ENCODE measurements at places on chromosomes 2 and 18.
A peak's percentile ranks its signal among the peaks of the same experiment; 100 is the strongest.

DNA sequence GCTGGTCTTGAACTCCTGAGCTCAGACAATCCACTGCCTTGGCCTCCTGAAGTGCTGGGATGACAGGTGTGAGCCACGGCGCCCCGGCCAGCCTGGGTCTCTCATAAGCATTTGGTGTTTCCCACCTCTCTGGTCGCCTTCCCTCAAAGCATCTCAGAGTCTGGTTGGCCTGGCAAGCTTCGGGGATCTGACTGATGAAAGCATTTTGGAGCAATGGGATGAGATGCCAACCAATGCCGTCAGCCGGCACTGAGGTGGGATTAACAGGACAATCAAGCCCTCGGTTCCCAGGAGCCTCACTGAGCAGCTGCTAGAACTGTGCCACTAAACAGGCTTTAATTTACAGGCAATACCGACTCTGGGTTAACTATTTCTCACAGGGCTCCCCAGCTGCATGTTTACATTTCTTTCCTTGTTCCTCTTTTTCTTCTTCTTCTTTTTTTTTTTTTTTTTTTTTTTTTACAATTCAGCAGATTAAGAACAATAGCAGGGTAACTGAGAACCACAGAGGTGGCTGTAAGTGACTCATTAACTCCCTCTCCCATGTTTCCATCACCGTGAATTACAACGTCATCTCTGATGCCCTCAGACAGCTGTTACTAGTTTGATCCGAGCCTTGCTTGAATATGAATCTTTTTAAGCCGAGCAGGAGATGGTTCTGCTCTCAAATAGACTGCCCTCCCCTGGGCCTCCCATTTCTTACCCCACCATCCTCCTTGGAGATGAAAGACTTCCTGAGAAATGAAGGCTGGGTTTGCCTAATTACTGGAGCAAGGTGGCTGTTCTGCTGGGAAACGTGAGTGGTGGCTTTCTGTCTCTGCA lies 37.9 kb downstream of the ODC1 start:
- peak; percentile 90 for DNase-seq

DNA sequence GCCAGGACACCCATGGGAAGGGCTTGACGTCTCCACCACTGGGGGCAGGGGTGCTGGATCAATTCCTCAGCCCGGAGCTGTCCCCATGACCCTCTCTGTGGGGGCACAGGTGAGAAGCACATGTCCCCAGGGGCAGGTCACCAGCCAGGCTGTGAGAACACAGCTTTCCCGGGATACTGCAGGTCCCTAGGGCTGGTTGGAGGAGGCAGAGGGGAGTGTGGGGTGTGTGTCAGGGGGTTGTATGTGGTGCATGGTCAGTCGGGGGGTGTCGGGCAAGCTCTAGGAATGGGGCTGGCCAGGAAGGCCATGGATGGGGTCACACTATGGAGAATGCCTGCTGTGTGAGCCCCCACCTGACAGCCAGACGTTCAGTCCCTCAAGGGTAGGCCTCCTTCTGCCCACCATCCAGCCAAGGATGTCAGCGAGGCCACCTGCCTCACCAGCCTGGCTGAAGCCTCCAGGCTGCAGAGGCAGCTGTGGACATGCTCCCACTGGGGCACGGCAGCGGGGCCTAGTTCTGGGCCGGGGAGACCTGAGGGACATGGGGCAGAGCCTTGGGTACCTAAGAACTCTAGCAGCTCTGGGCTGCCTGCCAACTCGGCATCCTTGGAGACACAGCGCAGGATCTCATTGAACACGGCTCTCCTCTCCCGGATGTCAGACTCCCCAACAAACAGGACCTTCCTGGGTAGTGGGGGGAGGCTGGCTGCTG lies 10.3 kb downstream of the HS1BP3 start:
- no peak for DNase-seq

GRCh38 chr2:127389778-127390435 lies 2.1 kb upstream of the MAP3K2 start:
- peak; percentile 78 for DNase-seq

- no peak for DNase-seq
Observed at GRCh38 chr2:33835911-33836310, 236.8 kb upstream of the FAM98A start.

DNA sequence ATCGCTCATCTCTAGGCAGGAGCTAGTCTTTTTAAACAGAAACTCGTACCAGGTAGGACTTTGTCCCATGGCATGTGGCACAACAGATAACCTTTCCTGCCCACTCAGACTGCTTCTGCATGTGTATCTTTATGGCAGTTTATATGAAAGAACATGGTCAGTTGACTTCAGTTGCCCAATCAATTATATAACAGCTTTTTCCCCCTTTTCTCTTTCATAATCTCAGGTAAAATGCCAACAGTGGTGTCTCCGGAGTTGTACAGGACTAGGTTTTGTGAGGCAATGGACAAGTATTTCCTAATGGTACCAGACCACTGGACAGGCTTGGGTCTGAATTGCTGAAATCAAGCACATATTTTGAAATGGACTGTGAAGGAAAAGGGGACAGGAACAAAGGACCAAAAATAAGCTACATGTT lies 51.6 kb upstream of the PTH2R start:
- no peak for DNase-seq

DNA sequence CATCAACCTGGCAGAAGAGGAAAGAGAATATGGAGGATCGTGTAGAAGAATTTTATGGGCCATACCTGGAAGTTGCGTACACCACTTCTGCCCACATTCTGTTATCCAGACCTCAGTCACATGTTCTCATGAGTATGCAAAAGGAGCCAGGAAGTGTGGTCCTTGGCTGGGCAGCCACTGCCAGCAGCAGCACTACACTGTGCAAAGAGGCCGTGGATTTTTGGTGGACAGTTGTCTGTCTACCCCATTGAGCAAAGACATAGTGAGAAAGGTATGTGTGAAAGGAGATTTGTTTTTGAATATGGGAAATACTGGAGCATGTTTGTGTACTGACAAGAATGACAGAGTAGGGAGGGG lies 68.1 kb downstream of the SDC1 start:
- no peak for DNase-seq

GRCh38 chr2:158762336-158762735 lies 32.8 kb upstream of the DAPL1 start:
- peak; percentile 16 for DNase-seq

GRCh38 chr18:12287131-12287681 lies 20.8 kb upstream of the TUBB6 start:
- DNase-seq, result no peak

DNA sequence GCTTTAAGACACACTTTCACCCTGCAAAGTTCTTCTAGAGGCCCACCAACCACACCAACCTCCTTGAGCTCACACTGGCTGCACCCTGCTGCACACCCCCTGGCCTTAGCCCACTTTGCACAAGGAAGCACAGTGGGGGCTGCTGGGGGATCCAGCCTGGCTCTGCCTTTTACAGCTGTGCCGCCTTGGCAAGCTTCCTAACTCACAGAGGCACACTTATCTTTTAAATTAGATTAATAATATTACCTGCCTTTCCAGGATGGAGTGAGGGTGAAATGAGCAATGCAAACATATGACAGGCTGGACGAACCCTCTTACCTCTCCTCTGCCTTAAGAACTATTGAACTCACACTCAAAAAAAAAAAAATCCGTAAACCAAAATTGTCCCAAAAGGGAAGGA lies 715.8 kb upstream of the ID2 start:
- no peak for DNase-seq

GRCh38 chr2:96832754-96833507 lies 10.9 kb downstream of the ANKRD23 start:
- DNase-seq, result no peak

GRCh38 chr2:11778416-11778815 lies 32.0 kb downstream of the LPIN1 start:
- DNase-seq, result no peak

DNA sequence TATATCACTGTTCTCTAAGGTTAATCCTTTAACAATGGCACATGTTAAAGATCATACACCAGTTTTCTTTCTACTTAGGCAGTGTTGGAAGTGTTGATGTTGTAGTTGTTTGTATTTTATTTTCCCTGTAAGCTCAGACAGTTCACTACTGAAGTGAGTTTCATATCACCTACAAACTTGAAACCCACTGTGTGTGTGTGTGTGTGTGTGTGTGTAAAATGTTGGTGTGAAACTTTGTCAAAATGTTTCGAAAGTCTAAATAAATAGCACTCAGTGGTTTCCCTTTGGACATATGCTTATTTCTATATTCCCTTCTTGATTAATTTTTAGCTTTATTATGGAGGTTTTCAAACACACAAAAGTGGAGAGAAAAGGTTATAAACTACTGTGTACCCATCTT lies 79.8 kb upstream of the CAVIN2 start:
- no peak for DNase-seq

- peak; percentile 74 for DNase-seq
Observed at GRCh38 chr2:238720232-238720672, 127.6 kb upstream of the TWIST2 start.

- no peak for DNase-seq
Observed at GRCh38 chr18:37937287-37937686, 371.7 kb upstream of the CELF4 start.

DNA sequence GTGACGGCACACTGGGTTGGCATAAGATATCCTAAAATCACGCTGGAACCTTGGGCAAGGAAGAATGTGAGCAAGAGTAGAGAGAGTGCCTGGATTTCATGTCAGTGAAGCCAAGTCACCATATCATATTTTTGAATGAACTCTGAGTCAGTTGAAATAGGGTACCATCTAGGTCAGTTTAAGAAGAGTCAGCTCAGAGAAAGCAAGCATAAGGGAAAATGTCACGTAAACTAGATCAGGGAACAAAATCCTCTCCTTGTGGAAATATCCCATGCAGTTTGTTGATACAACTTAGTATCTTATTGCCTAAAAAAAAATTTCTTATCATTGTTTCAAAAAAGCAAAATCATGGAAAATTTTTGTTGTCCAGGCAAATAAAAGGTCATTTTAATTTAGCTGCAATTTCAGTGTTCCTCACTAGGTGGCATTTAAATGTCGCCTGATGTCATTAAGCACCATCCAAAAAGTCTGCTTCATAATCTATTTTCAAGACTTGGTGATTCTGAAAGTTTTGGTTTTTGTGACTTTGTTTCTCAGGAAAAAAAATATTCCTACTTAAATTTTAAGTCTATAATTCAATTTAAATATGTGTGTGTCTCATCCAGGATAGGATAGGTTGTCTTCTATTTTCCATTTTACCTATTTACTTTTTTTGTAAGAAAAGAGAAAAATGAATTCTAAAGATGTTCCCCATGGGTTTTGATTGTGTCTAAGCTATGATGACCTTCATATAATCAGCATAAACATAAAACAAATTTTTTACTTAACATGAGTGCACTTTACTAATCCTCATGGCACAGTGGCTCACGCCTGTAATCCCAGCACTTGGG lies 19.6 kb downstream of the RSAD2 start:
- peak; percentile 55 for DNase-seq

- DNase-seq, result no peak
Observed at GRCh38 chr2:226001716-226002115, 602.2 kb downstream of the NYAP2 start.

DNA sequence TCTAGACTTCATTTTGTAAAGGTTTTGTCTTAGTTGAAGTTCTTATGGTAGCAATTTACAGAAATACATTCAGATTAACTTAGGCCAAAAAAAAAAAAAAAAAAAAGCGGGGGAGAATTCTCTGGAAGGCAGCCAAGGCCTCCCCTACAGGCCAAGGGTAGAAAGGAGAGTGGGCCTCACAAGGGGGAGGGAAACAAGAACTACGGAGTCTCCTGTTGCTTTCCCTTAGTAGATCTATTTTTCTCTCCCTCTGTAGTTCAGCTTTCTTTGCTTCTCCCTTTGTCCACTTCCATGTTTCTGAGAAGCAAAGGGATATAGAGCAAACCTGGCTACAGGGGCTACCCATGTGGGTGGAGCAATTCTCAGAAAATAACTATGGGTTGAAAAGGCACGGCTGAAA lies 2.4 kb upstream of the STK11IP start:
- no peak for DNase-seq

- no peak for DNase-seq
Observed at GRCh38 chr2:180705122-180705521, 275.3 kb upstream of the UBE2E3 start.

DNA sequence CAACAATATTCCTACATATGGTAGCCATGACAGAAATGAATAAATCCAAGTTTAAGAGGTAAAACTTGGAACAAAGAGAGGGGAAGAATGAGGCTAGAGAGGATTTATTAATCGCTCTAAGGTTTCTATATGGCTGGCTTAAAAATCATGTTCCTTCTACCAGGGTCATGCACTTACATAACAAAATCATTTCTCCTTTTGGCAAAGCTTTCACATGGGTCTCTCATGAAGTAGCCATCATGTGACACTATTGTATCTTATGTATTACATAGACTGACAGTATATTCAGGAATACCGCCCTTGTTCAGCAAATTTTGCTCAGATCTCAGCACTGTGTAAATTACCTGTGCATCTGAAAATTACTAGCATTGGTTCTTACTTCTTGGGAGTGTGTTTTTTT lies 1554.5 kb upstream of the SLC39A10 start:
- no peak for DNase-seq

DNA sequence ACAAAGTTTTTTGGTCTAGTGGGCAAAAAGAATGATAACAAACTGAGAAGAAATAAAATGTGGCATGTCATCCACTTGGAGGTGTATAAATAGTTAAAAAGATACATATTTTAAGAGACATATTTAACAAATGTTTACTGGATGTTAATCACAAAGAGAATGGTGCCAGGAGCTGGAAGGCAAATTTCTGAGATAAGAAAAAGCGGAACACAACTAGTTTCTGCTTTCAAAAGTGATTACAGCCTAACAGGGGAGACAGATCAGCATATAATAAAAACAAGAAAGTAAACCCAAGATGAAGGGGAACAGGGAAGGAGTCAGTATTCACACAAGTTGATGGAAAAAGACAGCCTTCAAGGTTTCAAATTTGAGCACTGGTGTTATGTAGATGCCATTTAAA lies 91.3 kb downstream of the OLA1 start:
- no peak for DNase-seq

DNA sequence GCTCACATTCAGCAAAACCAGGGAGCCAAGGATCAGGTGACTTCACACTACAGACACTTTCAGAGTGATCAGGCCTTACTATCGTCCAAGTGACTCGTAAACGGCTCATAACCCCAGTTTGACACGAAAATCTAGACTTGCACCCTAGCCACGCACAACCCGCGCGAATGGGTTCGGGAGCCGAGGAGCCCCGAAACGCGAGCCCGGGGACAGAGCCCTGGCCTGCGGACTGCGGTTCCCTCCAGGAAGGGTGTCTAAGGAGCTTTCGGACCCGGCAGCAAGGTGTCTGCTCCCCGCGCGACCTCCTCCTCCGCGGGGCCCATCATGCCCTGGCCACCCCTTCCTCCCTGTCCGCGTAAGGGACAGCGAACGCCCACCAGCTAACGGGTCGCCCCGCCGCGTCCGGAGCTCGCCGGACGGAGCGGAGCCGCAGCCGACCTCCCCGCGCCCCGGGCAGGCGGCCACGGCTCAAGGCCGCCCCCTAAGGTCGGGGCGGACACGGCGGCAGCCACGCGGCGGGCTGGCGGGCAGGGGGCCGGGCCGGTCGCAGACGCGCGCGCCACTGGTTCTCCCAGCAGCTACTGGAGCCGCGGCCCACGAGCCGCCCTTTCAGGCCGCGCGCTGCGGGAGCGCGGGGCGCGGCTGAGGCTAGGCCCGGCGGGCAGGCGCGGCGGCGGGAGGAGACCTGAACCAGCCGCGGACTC lies 575 bp downstream of the ATL2 start:
- peak; percentile 81 for DNase-seq

All from NB4 (cell line).